Kidney tubule cell (primary cell): ENCODE measurements at places on chromosomes 12 and 14.
A peak's percentile ranks its signal among the peaks of the same experiment; 100 is the strongest.

DNA sequence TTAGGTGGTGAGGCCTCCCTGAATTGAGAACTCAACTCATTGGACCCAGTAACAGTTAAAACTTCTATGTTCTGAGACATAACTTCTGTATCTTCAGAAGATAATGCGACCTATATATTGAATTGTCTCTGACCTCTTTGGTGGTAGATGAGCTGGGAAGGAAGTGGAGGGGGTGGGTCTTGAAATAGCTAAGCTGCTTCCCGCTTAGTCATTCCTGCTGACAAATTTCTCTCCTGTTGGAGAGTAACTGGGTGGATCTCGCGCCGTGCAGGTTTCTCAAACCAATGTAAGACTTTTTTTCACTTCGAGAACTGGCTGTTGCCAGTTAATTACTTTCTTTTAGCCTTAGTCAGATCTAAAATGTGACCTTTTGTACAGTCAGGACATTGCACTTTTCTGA, 100.8 kb downstream of the PPHLN1 start:
- DNase-seq = peak; percentile 82

- DNase-seq = no peak
Observed at GRCh38 chr12:67966560-67966959, 22.7 kb upstream of the IFNG-AS1 start.

- peak; percentile 5 for DNase-seq
Observed at GRCh38 chr12:54891717-54892478, 37.6 kb downstream of the MUCL1 start.

DNA sequence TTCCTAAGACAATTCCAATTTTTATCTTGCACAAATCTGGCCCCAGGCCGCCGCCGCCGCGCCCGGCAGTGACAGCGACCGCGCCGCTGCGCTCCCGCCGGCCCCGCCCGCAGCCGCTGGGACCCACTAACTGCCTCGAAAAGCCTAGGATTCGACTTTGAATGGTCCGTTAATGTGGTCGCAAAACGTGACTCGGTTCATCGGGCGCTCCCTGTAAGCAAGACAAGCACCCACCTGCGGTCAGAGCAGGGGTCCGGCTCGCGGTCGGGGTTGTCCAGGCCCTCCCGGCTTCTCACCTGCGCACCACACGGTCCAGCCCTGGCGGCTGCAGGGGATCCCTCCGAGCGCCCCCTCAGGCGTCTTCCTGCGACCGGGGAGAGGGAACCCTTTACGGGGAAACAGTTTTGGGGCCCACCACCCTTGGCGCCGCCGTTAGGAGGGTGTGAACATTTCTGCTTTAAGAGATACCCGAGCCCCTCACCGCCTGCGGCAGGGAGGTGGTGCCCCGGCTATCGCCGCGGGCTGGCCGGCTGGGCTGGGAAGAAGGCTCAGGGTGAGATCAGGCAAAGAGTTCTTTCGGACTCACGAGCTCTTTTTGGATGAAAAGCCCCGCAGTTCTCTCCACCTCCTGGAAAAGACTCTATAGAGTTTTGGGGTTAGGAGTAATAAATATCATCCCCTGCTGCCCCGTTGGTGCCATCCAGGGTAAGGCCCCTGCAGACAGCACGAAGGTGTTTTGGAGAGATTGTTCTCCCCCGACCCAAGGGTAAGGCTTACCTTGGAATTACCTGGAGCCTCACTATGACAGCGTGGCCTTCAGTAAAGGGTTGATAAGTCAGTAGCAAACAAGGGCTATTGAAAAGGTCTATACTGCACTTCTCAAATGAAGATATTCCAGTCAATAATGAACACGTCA, 13.6 kb upstream of the FOXJ2 start:
- DNase-seq = no peak

DNA sequence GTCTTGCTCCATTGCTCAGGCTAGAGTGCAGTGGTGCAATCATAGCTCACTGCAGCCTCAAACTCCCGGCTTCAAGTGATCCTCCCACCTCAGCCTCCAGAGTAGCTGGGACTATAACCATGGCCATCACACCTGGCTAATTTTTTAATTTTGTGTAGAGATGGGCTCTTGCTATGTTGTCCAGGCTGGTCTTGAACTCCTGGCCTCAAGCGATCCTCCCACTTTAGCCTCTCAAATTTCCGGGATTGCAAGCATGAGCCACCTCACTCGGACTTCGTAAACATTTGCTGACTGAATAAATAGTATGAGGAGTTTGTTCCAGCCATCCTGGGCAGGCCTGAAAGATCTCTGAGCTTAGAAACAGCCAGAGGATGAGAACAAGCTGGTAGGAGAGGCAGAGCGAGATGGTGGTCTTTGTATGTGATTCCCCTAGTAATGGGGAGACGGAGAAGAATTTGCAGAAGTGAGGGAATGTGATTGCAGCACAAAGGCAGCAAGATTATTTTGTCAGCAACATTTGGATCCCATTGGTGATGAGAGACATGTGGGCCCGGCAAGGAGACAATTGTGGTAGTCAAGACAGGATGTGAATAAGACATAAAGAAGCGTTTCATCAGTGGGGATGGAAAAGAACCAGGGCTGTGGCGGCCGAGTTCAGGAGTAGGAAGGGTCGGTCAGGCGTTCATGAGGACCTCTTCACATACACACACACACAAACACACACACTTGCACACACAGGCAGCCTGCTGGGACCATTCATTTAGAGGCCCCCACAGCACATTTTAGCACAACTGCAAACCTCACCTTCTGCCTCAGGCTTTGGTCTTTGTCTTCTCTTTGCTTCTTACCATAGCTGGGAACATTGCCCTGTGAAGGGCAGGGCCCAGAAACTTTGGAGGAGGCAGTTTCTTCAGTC, 155.5 kb downstream of the ZFP36L1 start:
- peak; percentile 21 for DNase-seq

DNA sequence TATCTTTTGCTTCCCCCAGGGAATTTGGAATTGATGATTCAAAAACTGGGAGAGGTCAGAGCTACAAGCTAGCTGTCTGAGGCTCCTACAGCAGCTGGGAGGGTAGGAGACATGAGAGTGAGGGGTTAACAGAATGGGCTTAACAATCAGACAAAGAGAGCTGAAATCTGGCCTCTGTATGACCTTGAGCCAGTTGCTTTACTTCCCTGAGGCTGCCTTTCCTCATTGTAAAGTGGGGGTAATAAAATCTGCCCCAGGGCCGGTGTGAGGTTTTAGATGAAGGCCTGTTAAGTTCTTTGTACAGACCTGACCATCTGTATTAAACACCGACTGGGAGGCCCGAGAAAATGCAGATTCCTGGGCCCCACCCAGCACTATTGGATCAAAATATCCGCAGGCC, 164.3 kb upstream of the NOS1 start:
- no peak for DNase-seq

DNA sequence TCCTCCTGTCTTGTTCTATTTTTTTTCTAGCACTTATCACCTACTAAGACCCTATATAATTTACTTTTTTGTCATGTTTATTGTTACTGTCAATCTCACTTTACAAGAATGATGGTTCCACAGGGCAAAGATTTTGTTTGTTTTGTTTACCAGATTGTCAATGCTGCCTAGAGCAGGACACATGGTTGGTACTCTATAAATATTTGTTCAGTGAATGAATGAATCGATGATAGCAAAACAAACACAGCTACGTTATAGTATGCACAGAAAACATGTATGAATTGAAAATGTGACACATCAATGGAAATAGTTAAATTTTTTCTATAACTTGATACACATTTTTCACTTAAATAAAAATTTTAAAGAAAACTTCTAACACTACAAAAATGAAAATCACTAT, 67.1 kb upstream of the KRR1 start:
- no peak for DNase-seq

DNA sequence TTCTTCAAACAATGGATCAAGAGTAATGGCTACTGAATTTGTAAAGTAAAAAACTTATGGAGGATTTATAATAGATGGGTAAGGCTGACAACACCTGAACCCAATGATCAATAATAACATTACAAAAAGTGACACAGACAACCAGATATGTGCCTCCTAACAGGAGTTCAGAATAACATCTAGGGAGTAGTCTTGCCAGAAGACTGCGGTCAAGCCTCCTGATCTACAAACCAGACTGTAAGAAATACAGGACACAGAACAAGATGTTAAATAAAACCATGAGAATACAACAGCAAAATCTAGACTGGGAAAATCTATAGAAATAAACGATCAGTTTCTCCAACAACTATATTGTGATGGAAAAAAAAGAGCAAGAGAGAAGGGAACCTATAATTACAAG, 262.6 kb upstream of the TMTC1 start:
- no peak for DNase-seq

GRCh38 chr12:3213188-3213587, 136.0 kb downstream of the TSPAN9 start:
- DNase-seq = no peak

- DNase-seq = no peak
Observed at GRCh38 chr12:68667291-68667690, 19.5 kb upstream of the NUP107 start.

DNA sequence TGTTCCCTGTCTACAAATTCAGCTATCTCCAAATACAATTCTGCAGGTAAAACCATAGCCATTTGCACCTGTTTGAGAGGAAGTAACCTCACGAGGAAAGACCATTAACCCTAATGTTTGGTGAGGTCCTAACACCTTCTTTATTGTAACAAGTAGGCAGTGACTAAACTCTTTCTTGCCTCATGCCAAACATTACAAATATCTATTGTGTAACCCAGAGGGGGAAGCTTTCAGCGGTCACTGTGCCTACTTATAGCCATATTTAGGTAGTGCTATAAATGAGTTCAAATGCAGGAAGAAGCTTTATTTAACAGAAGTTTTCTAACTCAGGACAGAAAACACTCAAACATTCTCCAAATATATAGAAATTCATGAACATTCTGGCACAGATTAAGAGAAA, 252.7 kb downstream of the LRFN5 start:
- DNase-seq = no peak

DNA sequence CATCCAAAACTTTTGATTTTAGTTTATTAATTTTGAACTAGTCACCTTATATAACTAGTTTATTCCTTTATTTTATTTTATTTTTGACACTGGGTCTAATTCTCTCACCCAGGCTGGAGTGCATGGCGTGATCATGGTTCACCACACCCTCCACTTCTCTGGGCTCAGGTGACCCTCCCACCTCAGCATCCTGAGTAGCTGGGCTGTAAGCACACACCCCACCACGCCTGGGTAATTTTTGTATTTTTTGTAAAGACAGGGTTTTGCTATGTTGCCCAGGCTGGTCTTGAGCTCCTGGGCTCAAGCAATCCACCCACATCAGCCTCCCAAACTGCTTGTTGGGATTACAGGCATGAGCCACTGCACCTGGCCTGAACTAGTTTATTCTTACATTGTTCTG, 17.3 kb downstream of the PCNX1 start:
- DNase-seq = no peak

GRCh38 chr12:124294780-124295341, at the start of gene RFLNA:
TSS of gene RFLNA (plus strand) at chr12:124295093. CDS start at chr12:124295430, 337 bp downstream.
- DNase-seq = no peak

- peak; percentile 16 for DNase-seq
Observed at GRCh38 chr14:75886636-75887348, 95.0 kb downstream of the TGFB3 start.

- peak; percentile 74 for DNase-seq
Observed at GRCh38 chr12:53065975-53066931, 12.9 kb downstream of the SPRYD3 start.

DNA sequence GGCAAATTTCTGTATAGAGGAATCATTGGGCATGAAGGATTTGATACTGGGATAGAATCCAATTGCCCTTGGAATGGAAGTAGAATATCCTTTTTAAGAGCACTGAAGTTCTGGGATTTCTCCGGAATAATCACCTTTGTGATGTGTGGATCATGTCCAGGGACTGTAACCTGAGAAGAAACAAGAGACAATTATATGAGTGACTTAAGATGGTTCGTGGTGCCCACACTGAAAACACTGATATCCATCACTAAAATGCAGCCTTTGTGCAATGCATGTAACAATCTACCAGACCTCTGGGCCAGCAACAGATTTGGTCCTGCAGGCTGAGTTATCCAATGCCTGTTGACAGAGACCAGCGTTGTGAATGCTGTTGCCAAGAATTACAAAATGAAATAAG, 48.5 kb downstream of the MDM2 start:
- DNase-seq = no peak

DNA sequence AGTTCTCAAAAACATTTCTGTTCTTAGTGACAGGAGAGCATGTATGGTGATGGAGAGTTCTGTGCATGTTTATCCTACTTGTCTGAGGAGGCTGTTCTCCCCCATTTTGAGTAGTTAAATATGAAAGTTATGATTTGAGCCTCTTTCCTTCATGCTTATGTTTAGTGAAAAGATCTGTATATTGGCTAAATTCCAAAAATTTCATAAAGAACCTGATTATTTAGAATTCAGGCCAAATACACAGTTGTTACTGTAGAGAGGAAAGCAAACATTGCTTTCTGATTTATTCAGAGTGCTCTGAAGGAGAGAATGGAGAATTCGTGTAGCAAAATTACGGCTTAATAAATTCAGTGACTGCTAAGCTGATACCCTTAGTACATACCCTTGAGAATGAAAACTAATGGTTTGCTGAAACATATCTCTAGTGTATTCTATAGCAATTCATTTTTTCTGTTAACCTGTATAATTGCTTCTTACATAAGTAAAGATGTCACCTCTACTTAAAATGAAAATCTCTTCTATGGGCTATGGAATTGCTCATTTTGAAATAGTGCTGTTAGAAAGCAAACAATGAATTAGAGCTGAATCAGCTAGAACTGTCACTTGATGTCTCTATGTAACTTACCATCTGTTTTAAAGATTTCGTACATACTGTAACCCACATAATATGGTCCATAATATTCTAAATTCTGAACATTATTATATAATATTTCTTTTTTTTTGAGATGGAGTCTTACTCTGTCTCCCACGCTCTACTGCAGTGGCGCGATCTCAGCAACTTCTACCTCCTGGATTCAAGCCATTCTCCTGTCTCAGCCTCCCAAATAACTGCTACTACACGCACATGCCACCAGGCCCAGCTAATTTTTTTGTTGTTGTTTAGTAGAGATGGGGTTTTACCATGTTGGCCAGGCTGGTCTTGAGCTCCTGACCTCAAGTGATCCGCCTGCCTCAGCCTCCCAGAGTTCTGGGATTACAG, 417.0 kb upstream of the RGS6 start:
- no peak for DNase-seq
